ENCODE measurements at places on chromosomes 16 and 17.

DNA sequence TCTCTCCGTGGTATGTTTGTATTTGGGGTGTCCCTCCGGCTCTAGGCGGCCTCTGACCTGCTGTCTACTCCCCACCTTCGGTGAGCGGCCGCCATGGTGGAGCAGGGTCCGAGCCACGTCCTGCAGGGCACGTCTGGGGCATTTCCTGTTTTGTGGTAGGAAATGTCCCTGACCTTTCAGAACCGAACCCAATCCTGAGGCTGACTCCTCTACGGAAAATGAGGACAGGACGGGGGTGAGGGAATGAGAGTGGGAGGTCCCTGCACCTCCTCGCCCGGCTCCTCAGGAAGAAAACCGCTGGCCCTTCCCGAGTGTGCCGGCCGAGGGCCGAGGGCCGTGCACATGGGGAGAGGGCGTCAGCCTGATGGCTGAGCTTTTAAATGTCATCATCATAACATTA lies 45.8 kb downstream of the WDR45B start:
- no peak for DNase-seq

GRCh38 chr16:51756447-51757123 lies 605.5 kb upstream of the SALL1 start:
- DNase-seq, result no peak

GRCh38 chr16:68402748-68403040 lies 45.6 kb downstream of the SMPD3 start:
- no peak for DNase-seq

DNA sequence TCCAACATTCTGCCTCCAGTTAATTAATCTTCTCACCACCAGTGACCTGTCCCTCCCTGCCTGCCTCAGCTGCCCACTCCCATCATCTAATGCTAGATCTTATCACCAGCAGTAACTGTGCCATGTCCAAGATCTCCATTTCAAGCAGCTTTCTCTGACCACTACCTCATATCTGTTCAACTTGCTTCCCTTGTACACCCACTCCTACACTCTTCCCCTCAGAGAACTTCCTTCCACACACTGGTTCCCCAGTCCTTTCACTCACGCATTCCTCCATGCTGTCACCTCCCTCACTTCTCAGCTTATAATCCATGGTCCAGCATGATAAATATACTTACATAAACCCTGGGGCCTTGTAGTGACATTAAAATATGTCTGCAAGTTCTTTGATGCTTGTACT lies 31.8 kb upstream of the DYNLL2 start:
- no peak for DNase-seq

DNA sequence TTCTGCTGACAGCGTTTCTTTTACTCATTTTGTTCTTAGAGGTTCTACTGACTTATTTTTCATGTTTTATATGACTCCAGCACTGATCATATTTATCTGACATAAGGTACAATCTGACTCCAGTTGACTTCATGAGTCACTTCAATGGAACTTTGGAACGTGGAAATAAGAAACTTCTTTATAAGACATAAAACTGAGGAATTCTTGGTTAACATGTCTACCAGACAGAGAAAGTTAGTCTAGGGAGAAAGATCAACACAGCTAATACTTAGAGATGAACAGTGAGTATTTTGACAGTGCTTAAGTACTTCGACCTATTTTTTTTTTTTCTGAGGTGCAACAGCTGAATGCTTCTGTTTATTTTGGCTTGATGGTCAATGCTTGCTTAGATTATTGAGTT lies 679.5 kb downstream of the KCNJ2 start:
- DNase-seq, result no peak

Measured in CD14-positive monocyte (primary cell).